ENCODE measurements at places on chromosomes 1 and 21. TPM values are rescaled to one million over a fixed set of nuclear protein-coding genes. Genes with fewer than 3 reads are reported as not detected.

Gene CHIA
- total RNA-seq, result not detected

Gene ST6GALNAC5
- total RNA-seq, result not detected

Gene PROK1
- not detected for total RNA-seq

Gene IL19
- not detected for total RNA-seq

Gene ESRRG
- not detected for total RNA-seq

Gene NR1I3
- not detected for total RNA-seq

Gene CD1E
- total RNA-seq, result not detected

Gene WNT9A
- total RNA-seq, result 0.20 TPM

Gene COL24A1
- total RNA-seq, result not detected

Gene TMIGD3
- total RNA-seq, result 0.59 TPM

Gene C1QA
- not detected for total RNA-seq

Gene FBXO2
- not detected for total RNA-seq

Gene KPRP
- total RNA-seq, result not detected

Gene SPRR2E
- total RNA-seq, result not detected

Gene RNU1-1
- not detected for total RNA-seq

Gene CXADR
- total RNA-seq, result 3.1 TPM

Gene IL20
- not detected for total RNA-seq
